CD4-positive, CD25-positive, alpha-beta regulatory T cell (primary cell): ENCODE measurements at places on chromosomes 7 and 10. TPM values are rescaled to one million over a fixed set of nuclear protein-coding genes. Genes with fewer than 3 reads are reported as not detected.

Gene TMEM60
- total RNA-seq, result 5.2 TPM

DNA sequence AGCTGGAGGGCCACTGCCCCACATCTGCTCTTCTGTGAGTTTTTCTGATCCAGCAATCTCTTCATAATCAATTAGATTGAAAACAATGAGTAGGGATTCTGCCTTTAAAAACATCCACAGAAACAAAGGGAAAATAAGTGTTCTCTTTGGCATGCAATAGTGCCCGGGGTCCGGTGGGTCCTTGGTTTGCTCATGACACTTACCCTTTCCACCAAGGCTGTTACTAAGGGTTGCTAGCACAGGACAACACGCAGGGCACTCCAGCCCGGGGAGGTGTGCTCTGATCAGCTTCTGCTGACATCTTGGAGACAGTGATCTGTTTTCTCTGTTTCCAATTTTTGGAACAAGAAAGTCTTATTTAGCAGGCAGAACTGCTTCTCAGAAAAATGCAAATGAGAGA lies 146.7 kb downstream of the TEX36 start:
- no peaks in the 10 kb centered on the region for H3K27me3 ChIP-seq
- H3K4me3 ChIP-seq, result no peak overlapping the region
- DNase-seq, result no peak
- no peak overlapping the region for H3K27ac ChIP-seq
- no peaks in the 10 kb centered on the region for H3K36me3 ChIP-seq
- H3K4me1 ChIP-seq, result no peaks in the 10 kb centered on the region

GRCh38 chr7:101659706-101660105 lies 30.6 kb upstream of the MYL10 start:
- H3K4me3 ChIP-seq, result no peak overlapping the region
- no peaks in the 10 kb centered on the region for H3K27me3 ChIP-seq
- no peak for DNase-seq

Gene PAX4
- total RNA-seq, result not detected

DNA sequence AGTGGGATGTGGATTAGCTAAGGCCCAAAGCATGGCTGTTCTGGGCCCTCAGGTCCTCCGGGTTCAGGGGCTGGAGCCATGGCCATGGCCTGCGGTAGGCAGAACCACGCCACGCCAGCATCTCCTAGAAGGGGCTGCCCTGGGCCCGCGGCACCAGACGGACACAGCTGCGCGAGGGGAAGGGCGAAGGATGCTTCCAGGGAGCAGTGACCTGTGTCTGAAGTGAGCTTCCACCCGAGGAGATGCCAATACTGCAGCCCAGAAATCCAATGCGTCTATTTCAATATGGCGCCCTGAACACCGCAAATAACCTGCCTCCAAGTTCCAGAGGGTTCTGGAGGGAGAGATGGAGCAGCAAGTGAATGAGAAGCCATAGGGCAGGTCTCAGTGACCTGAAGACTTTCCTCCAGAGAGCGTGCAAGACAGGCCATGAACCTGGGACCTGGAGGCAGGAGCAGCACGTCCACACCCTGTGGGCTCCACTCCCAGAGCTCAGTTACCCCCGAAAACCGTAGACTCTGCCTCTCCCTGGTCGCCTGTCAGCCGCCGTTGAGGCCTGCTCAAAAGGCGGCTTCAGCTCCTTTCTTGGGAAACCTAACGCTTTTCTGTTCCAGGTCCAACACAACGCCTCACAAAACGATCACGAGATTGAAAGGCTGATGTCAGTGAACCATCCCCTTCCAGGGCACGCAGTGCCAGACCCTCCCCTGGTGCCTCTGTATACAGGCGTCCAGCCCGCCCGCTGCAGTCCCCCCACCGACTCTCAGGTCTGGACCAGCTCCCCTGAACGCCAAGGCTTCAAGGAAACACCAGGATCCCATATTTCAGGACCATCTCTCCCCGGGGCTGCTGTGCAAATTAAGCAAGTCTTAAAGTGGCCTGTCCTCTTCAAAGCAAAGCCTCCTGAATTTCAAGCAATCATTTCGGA lies 37.4 kb downstream of the AMZ1 start:
- H3K36me3 ChIP-seq, result peaks cover 9% of the 10 kb centered on the region
- DNase-seq, result no peak
- H3K27me3 ChIP-seq, result no peaks in the 10 kb centered on the region
- H3K27ac ChIP-seq, result no peak overlapping the region
- H3K4me3 ChIP-seq, result no peak overlapping the region
- H3K4me1 ChIP-seq, result peaks cover 8% of the 10 kb centered on the region

- no peaks in the 10 kb centered on the region for H3K36me3 ChIP-seq
- H3K27ac ChIP-seq, result no peak overlapping the region
- no peaks in the 10 kb centered on the region for H3K27me3 ChIP-seq
- no peak overlapping the region for H3K4me3 ChIP-seq
- H3K4me1 ChIP-seq, result no peaks in the 10 kb centered on the region
Observed at GRCh38 chr10:5078547-5079180, 15.6 kb upstream of the AKR1C3 start.

Gene MXI1
- 48.1 TPM for total RNA-seq

- no peaks in the 10 kb centered on the region for H3K27me3 ChIP-seq
- H3K36me3 ChIP-seq, result no peaks in the 10 kb centered on the region
- no peak overlapping the region for H3K4me3 ChIP-seq
Observed at GRCh38 chr10:4473977-4474376, 352.0 kb upstream of the AKR1E2 start.

- peaks cover 2% of the 10 kb centered on the region for H3K27me3 ChIP-seq
- H3K4me3 ChIP-seq, result no peak overlapping the region
- peaks cover 45% of the 10 kb centered on the region for H3K4me1 ChIP-seq
- no peak overlapping the region for H3K27ac ChIP-seq
Observed at GRCh38 chr10:70477661-70478162, 855 bp upstream of the PALD1 start.

GRCh38 chr10:118918587-118918986 lies 110.9 kb upstream of the NANOS1 start:
- no peak overlapping the region for H3K27ac ChIP-seq
- H3K4me1 ChIP-seq, result no peaks in the 10 kb centered on the region
- no peak overlapping the region for H3K4me3 ChIP-seq

- no peaks in the 10 kb centered on the region for H3K27me3 ChIP-seq
- peak overlapping the region; percentile 9 for H3K4me3 ChIP-seq
- H3K27ac ChIP-seq, result no peak overlapping the region
- peak; percentile 71 for DNase-seq
- H3K36me3 ChIP-seq, result no peaks in the 10 kb centered on the region
Observed at GRCh38 chr10:32256613-32257437, 90.1 kb downstream of the EPC1 start.

Gene C10orf105
- 0.52 TPM for total RNA-seq

Gene ADCYAP1R1
- not detected for total RNA-seq

Gene SP8
- total RNA-seq, result not detected
